ENCODE measurements at places on chromosomes 12 and 14.

DNA sequence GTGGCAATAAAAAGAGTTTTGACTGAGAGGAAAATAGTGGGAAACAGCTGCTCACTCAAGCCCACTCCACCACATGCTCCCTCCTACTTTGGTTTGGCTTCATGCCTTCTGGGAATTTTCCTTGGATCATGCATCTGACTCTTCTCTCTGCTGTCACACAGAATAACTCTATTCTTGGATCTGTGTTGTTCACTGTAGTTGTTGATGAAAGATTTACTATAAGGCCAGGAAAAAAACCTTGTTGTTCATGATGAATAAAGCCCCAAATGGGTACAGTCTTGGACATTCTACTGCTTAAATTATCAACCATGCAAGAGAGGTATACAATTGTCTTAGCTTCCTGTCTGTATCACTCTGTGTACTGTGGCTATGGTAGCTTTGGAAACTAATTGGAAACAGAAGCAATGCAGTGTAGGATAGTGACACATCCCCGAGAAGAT lies 70.5 kb downstream of the TMX1 start:
- no peak for DNase-seq

DNA sequence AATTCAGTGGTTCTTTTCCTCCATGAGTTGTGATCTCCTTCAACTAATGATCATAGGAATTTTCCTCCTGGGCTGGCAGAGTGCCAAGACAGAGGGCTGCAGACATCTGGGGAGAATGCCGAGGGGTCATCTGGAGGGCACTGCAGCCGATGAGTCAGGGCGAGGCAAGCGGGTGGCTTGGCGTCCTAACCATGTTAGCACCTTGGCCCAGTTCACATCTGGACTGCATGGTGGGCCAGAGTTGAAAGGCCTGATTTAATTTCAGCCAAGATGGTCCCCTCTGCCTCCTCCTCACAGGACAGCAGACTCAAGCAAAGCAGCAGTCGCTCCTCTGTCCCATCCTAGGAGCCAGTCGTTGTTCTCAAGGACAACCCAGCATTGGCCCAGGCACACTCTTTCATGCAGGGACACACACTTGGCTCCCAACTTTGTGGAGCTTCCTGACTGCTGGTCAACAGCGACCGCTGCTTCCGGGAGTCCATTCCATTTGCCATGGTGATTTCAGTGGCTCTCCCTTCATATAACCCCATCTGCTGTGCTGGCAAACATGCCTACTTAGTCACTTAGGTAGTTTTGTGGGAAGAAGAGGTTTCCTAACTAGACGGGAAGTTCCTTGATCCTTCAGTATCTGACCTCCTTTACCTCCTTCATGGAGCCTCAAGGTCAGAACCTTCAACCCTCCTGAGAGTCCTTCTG lies 161.8 kb downstream of the TTC8 start:
- no peak for DNase-seq

DNA sequence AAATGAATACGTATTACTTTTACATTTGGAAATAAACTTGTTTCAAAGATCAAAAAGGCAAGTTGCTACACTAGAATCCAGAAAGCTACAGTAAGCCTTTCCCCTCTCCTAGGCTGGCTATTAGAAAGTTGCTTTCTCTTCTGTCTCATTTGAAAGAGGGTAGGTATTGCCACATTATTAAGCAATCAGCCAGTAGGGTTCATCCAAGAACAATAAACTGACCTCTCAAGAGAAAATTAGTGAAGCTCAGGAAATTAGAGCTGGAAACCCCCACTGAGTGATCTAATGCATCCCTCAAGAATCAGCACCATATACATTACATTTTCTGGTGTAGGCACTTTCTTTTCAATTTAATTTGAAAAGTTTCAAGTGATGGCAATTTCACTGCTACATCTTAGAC lies 4.5 kb upstream of the TMEM233 start:
- DNase-seq, result no peak

DNA sequence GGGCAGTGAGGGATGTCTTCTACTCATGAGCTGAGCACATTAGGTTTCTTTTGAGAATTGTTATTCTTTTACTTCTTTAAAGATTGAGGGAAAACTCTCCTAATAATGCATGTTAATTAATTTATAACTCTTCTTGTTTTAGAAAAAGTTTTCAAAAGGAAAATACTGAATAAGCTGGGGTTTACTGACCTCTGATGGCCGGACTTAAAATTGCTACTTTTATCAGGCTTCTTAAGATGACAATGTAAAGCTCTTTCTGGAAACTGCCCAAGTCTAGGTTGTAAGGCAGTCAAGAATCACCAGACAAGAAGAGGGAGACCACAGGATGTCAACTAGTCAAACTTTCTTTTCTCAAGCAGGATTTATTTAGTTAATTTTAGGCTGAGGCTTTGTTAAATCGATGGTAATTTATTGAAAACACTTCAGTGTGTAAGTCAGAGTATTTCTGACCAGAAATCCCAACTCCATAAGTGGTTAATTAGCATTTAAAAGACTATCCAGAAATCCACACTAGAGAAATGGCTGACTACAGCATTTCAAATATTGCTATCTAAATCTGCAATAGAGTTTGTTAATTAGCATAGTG lies 82.1 kb downstream of the AVPR1A start:
- no peak for DNase-seq

GRCh38 chr12:120132863-120133385 lies 16.4 kb upstream of the RAB35 start:
- DNase-seq, result no peak

DNA sequence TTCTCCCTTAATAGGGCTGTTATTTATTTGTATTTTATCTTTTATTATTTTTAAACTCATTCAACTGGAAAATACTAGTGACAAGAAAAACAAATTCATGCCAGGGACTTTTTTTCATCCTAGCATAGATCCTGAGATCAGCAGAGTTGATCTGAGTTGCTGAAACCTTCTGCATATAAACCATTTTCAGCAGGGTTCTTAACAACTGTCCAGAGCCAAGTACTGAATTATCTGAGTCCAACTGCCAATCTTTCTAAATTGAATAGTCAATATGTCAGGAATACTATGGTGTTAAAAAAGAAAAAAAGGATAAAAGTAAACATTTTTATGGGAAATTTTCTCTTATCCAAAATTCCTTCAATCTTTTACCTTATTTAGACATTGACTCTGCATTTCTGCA lies 28.6 kb downstream of the CDC42BPB start:
- DNase-seq, result no peak

- no peak for DNase-seq
These were observed 212.9 kb upstream of the FAR2 start for GRCh38 chr12:28936221-28936620.

- DNase-seq, result no peak
These were observed 121.6 kb downstream of the GLT1D1 start for GRCh38 chr12:128974881-128975280.

GRCh38 chr12:86148612-86149011 lies 107.6 kb downstream of the MGAT4C start:
- DNase-seq, result no peak

GRCh38 chr14:68981139-68981538 lies 2.0 kb upstream of the ACTN1 start:
- no peak for DNase-seq

DNA sequence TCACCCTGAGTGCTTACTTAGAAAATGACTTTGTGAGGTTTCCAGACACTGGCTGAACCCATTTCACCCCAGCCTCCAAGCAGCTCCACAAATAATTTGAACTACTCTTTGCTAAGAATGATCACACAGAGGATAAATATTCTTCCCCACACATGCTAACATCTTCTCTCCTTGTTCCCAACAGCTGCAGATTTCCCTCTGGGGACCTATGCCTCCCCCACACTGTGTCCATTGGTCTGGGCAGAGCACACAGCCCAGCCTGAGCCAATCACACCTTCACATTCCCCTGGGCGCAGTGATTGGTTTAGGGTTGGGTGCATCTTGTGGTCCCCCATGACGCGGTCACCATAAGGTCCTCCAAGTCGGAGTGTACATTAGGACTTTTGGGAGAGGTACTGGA lies 6.9 kb downstream of the SDR9C7 start:
- DNase-seq, result no peak

DNA sequence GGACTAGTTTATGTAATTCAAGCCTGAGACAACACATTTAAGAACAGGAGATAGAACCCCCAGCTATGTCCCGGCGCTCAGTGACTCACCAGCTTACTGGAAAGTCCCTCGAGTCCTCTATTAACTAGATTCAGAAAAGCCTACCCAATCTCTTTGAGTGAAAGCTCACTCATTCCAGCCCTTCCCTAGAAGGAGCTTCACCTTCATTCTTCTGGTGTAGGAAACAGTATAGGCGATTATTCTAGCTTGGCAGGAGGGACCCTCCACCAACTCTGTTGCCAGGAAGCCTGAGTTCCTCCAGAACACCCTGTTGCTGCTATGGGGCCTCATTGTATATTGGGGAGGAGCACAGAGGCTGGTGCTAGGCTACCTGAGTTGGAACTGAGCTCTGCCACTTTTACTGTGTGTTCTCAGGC lies 57.2 kb upstream of the AEBP2 start:
- peak; percentile 75 for DNase-seq

DNA sequence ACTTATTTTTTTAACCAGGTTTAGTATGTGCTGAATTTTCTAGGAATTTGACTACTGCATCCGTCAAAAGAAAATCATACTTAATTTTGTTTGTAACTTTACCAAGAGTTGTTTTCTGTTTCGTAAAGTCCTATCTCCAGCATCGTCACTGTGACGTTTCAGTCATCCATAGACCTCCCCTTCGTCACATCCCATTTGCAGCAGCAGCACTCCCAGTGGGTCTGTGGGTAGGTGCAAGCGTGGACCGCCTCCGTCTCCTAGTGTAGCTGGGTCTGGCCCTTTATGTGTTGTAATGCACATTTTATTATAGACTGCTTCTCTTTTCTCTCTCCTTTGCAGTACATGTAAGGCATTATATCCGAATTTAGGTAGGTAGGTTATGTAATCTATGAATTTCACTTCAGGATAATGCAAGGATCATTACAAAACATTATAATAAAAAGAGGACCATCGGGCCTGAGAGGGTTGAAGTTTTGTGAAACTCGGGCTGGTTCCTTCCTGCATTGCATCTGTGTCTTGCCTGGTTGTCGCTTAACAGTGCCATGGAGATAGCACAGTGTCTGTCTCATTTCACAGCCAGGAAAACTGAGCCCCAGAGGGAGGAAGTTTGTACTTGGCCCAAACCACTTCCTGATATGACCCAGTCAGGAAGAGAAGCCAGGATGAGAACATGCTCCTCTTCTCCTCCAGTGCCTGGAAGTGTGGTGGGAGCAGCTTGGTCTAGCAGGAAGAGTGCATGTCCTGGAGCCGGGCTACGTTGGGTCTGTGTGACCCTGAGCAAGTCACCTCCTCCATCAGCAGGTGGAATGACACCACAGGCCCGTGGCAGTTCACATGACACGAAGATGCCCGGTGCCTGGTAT lies 41.3 kb downstream of the EVL start:
- peak; percentile 83 for DNase-seq

DNA sequence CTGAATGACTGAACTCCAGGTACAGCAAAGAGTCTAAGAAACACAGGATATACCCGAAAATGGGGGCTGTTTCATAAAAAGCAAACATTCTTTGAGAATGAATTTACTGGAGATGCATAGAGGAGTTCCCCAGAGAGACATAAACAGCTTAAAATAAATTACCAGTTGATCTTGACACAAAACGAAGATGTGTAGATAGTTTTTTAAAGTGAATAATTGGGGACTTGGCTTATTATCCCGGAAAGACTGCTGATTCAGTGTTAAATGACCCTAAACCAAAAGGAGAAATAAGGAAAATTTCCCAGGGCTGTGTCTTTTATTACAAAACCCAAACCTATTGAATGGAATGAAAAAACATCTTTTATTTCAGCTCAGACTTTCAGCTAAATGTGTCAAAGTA lies 1052.8 kb upstream of the TMEM132C start:
- DNase-seq, result no peak

GRCh38 chr12:117151403-117152031 lies 38.8 kb downstream of the FBXO21 start:
- no peak for DNase-seq

All from activated CD4-positive, alpha-beta T cell treated with anti-CD3 and anti-CD28 coated beads, Interleukin-2, amount 10 ng/mL, durations not matched to agents 24 days and 14 days (primary cell).